ENCODE measurements at places on chromosomes 16 and 17.

GRCh38 chr17:78993241-78993956, 13.7 kb upstream of the LGALS3BP start:
- peak; percentile 85 for DNase-seq

GRCh38 chr16:65655802-65656201, 533.9 kb upstream of the CDH11 start:
- no peak for DNase-seq

DNA sequence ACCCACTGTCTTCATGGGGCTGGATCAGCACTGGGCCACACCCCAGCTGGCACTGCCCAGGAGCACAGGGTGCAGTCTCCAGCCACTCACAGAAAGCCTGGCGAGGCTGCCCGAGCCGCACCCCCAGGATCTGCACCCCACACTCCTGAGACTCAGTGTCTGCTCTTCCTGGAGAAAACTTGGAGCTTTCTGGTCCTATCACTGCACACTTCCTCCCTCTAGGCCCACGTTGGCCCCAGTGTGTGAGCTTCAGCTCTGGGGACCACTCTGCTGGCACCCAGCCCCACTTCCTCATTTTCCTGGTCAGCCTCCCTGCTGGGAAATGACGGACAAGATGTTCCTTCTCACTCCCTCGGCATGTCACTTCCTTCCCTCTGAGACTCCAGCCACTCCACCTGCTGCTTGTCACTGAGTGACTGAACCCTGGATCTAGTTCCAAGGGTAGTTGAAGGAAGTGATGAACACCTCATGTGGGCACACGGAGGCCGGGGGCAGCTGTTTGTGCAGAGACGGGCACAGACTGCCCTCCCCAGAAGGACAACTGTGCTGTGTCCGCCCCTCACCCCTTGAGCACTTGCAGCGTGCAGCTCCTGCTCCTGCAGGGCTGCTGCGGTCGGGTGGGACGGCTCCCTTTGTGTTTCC, 29.0 kb downstream of the ZC3H18 start:
- no peak for DNase-seq

DNA sequence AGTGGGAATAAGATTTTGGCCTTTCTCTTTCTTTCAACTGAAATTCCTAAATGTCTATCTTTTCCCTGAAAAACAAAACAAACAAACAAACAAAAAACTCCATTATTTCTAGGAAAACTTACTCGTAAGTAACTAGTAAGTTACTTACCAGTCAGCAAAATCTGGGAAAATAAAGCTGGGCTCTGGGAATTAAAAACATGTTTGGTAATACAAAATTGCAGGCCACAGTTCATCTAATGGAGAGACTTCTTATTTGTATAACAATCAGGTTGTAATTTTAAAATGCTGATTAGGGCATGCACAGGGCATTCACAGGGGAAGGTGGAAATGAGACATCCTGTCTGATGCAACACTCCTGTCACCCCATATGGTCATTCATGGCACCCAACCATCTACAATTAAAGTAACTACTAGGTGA, 3.8 kb upstream of the WIPI1 start:
- DNase-seq, result no peak

DNA sequence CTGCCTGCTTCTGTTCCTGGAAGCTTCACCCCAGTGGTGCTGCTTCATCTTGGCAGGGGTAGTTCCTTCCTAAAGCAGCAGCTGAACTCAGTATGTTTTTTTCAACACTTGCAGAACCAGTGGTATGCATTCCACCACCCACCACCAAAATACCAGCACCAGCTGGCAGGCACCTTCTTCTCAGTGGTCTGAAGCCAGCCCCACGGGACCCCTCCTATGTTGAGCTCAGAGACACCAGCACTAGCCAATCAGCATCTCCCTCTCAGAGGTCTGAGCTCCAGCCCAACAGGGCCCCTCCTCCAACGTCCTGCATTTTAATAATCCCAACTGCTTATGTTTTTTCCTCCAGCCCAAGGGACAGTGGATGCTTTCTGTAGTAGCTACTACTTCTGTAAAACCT, 299.6 kb upstream of the CCL2 start:
- DNase-seq, result no peak

- no peak for DNase-seq
Observed at GRCh38 chr16:75792771-75793492, 66.6 kb upstream of the CPHXL start.

DNA sequence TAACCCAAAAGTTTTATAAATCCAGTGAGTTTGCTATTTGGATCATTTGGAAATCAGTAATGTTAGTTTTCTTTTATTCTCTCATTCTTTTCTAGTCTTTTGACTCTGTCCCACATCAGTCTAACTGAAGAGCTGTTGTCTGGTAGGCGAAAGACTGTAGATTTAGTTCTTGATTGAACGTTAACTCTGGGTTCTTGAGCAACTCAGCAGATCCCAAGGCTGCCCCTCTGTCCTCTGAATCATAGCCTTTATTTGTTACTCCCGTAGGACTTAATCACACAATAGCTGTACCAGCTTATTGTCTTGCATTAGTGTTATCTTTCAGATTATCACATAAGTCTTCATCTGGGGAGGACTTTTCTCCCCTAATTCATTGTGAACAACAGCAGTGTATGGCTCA, 119.3 kb upstream of the TOM1L1 start:
- DNase-seq, result no peak

DNA sequence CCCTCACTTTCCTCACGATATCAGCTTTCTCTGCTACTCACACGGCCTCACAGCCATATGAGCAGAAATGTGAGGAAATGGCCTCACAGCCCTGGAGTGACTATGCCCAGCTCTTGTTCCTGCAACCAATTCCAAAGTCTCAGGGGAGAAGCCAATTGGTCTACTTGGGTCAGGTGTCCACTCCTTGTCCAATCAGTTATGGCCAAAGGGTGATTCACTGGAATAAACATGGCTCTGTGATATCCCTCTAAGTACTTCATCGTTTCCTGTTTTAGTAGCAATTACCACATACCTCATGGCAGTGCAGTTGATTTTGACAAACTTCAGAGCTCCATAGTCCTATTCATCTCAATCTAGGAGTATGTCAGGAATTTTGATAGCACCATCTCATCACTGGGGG, 195.4 kb downstream of the KATNIP start:
- DNase-seq, result no peak

GRCh38 chr17:48878920-48879898, 13.4 kb upstream of the ATP5MC1 start:
- peak; percentile 53 for DNase-seq

- no peak for DNase-seq
Observed at GRCh38 chr16:70740174-70740913, 54.5 kb upstream of the MTSS2 start.

DNA sequence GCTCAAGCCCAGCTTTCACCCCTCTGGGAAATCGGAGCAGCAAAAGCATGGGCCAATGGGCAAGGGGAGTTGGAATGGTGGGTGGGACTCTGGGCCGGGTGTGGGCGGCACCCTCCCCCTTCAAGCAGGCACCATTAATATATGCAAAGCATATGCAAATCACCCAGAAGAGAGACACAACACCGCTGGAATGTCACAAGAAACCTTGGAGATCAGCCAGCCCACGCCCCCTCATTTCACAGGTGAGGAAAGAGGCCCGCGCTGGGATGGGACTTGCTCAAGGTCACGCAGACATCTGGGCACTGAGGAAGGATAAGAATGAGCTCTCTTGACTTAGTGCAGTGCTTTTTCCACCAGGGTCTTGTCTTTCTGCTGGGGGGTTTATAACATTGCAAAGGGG, 4.8 kb downstream of the SRCIN1 start:
- DNase-seq, result no peak

- no peak for DNase-seq
Observed at GRCh38 chr17:50934672-50935220, 68.6 kb upstream of the TOB1 start.

GRCh38 chr16:65122724-65123395, 997 bp upstream of the CDH11 start:
- DNase-seq, result peak; percentile 90

DNA sequence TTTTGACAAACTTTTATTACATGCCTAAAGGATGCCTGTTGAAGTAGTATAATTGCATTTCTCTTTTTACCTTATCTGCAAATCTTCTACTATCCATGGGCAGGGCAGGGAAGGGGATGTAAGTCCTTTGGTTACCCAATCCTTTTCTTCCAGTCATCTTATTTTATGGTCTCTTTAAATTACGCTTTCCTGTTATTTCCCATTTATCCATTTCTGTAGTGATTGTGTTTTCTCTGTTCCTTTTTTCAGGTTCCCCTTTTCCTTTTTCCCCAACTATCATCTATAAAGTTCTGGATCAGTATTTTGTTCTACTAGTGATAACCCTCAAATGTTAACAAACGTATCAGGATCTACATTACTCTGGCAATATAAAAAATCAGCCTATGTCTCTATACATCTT, 3.3 kb upstream of the ABCA9 start:
- DNase-seq, result no peak

- no peak for DNase-seq
Observed at GRCh38 chr17:37574427-37574826, 34.8 kb downstream of the SYNRG start.

DNA sequence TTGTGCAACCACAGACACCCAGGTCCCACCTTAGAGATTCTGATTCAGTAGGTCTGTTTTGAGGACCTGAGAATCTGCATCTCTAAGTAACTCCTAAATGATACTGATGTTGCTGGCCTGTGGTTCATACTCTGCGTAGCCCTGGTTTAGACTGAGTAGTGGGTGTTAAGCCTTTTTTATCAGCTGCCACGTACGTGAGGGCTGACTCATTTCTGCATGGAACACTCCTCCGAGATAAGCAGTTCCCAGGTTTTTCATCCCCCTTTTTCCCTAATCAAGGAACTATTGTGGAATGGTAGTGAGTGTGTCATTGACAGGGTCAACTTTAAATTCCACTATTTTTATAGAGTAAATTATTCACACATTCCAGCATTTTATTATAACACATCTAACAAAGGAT, 26.1 kb downstream of the CDRT4 start:
- DNase-seq, result no peak

DNA sequence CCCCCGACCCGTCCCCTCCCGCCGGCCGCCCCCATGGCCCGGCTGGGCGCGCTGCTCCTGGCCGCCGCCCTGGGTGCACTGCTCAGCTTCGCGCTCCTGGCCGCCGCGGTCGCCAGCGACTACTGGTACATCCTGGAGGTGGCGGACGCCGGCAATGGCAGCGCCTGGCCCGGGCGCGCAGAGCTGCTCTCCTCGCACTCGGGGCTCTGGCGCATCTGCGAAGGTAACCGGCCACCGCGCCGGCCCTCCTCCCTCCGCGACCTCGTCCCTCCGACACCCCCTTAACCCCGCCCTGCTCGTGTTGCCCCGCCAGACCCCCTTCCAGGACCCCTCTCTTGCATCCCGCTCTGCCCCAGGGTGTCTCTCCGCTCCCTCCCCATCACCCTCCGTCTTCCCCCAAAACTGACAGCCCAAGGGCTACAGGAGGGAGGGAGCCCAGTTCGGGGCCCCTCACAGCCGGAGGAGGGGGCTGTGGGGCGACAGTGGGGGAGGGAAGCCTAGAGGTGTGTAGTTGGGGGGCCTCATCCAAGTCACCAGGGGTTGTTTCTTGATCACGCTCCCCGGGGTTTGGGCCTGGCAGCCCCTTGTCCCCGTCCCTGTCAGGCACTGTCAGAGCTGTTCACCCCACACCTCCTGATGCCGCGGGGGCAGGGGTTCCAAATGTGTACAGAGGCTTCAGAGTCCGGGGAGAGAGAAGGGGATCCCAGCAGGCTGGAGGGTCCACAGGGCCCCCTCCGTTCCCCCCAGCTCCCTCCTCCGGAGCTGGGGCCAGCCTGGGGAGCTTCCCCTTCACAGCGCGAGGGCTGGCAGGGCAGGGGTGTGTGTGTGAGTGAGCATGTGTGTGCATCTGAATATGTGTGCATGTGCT, 794 bp downstream of the TMEM235 start:
- DNase-seq, result peak; percentile 87

DNA sequence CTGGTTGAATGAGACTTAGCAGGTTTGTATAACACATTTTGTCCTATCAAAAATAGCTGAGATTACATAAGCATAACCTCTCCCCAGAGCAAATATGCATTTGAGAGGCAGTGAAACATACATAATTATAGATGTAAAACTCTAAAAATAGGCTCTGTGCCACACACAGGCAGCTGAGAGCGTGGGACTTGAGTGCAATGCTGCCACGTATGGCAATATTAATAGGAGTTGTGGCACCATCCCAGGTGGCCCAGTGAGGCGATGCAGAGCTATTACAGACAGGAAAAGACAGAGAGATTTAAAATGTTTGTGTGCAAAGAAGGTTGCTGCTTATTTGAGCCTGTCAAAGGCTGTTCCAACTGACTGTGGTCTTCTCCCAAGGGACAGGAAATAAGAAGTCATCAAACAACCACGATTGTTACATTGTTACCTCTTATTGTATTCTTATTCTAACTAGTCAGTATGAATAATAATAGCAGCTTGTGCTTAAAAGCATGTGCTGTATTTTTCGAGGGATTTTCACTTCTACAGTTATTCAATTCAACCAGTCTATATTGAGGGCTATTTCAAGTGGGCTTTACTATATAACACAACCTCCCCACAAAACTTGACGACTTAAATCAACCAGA, 116.5 kb downstream of the SALL1 start:
- DNase-seq, result no peak

DNA sequence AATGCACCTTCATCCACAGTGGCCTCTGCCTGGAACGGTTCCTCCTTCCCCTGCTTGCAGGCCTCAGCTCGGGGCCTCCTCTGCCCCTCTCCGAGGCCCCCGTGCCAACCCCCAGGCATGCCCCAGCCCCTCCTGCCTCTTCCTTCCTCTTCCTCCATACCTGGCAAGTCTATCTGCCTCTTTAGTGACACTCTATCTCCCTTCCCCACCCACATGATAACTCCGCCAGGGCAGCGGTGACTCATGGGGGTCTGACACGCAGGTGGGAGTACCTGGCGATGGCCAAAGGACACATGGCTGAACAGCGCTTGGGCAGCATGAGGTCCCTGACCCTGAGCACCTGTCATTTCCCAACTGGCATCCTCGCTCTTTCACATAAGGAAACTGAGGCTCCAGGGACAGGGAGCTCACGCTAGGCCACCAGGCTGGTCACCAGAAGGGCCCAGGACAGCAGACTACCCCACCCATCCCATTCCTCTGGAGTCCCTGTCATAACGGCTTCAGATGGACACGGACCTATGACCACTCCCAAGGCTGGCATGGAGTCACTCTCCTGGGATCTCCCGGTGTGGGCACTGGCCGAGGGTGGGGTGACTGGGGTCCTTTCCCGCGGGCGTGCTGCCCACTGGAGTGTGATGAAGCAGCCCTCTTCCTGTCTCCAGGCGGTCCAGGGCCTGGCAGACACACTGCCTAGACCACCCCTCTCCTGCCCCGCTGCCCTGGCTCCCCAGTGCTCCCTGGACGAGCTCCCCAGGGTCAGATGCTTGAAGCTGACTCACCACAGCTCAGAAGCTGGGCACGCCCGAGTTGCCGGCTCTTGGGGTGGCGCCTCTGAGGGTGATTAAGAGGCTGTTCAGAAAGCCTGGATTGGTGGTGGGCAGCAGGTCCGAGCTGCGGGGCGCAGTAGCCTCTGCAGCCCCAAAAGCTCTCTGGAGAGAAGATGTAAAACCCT, 100.6 kb downstream of the ENGASE start:
- DNase-seq, result peak; percentile 58

DNA sequence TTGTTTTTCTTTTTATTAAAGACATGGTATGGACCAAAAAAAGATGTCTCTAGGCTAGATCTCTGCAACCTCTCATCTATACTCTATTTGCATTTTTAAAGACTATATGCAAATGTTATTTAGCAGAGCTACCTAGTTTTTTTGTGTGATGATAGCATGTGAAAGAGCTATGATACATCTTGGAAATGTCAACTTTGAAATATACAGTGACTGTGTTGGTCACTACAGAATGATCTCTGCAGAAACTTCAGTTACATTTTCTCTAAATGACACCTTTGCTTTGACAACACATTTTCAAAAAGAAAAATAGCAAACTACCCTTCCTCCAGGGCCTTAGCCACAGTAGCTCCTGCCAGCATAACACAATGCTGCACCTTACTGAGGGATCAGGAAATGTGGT, 86.6 kb downstream of the PRKCB start:
- DNase-seq, result no peak

Data from upper lobe of left lung (tissue), 6 donors.